ENCODE measurements at places on chromosomes 6 and 20. TPM values are rescaled to one million over a fixed set of nuclear protein-coding genes. Genes with fewer than 3 reads are reported as not detected.

SMLR1 gene
- polyA plus RNA-seq, result not detected

- no peak for DNase-seq
These were observed 138.3 kb downstream of the COL9A1 start for GRCh38 chr6:70164556-70164955.

- DNase-seq, result no peak
These were observed 27.5 kb downstream of the SUN5 start for GRCh38 chr20:32976746-32977145.

- no peak for DNase-seq
These were observed 15.9 kb downstream of the KCNK5 start for GRCh38 chr6:39213195-39213920.

- no peak for DNase-seq
These were observed 699.9 kb downstream of the FRK start for GRCh38 chr6:115360602-115361325.

DNA sequence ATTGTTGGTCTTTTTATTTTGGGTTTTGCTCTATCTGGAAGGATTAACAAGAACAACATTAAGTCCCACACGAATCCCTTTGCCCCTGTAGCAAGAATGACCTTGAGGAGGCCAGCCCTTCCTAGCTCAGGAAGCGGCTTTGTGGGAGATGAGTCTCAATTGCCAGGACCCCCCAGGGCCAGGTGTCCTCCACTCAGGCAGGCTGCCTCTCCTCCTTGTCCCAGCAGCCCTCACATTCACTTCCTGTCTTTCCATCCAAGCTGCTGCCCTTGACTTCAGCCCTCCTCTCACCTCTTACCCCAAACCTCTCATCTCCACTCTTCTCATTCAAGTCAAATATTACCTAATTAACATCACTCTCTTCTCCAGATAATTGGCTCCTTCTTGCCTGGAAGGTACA, 22.6 kb upstream of the SYNDIG1 start:
- DNase-seq, result no peak

Measured in AG04450 (cell line).